ENCODE measurements at places on chromosomes 4 and X.

- peak; percentile 72 for DNase-seq
These were observed 97.3 kb downstream of the DDX60 start for GRCh38 chr4:168221301-168221700.

GRCh38 chrX:13076176-13076961 lies 31.9 kb upstream of the FAM9C start:
- peak; percentile 39 for DNase-seq

DNA sequence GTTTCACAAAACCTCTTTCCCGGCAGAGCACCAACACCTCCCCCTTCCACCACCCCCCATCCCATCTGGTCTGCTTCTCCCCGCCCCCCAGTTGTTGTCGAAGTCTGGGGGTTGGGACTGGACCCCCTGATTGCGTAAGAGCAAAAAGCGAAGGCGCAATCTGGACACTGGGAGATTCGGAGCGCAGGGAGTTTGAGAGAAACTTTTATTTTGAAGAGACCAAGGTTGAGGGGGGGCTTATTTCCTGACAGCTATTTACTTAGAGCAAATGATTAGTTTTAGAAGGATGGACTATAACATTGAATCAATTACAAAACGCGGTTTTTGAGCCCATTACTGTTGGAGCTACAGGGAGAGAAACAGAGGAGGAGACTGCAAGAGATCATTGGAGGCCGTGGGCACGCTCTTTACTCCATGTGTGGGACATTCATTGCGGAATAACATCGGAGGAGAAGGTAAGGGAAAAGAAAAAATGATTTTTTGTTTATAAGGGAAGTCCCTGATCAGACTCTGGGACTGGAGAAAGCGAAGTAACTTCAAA lies at the start of gene PDGFRA:
TSS of gene PDGFRA (plus strand) at position 333 of the 541 bp plus-strand sequence. CDS start 29,476 bp downstream, outside the sequence.
- peak; percentile 85 for DNase-seq

GRCh38 chr4:747546-748170 lies 42.0 kb downstream of the PCGF3 start:
- no peak for DNase-seq

DNA sequence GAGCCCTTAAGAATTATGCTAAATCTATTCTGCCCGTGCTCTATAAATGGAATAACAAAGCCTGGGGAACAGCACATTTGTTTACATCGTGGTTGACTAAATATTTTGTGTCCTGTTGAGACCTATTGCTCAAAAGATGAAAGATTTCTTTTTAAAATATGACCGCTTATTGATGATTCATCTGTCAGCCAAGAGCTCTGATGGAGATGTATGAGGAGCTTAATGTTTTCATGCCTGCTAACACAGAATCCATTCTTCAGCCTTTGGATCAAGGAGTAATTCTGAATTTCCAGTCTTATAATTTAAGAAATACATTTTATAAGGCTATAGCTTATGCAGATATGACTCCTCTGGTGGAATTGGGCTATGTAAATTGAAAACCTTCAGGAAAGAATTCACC lies 271.3 kb upstream of the FAT4 start:
- no peak for DNase-seq

GRCh38 chrX:38664285-38664684 lies 102.9 kb downstream of the TSPAN7 start:
- peak; percentile 55 for DNase-seq

- DNase-seq, result no peak
These were observed 122.9 kb upstream of the TTC29 start for GRCh38 chr4:147068564-147068963.

DNA sequence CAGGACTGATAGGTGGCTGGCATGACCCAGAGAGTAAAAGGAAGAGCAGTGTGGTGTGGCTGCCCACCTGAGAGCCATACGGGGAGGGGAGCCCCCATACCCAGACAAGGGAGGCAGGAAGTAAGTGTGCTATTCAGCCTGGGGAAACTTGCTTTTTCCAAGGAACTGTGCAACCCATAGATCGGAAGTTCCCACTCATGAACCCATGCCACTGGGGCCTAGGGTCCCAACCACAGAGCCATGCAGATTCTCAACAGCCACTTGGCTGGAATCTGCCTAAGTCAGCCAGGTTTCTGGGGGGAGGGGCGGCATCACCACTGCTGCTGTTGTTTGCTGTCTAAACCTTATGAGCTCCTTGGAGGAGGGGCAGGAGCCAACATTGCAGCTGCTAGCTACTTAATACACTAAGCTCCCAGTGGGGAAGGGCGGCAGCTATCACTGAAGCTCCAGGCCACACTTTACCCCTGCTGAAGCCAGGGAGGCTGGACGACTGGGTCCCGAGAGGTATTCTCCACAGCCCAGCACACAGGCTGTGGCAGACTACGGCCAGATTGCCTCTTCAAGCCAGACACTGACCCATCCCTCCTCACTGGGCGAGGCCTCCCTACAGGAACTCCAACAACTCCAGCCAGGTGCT lies 410.4 kb downstream of the INPP4B start:
- DNase-seq, result no peak

DNA sequence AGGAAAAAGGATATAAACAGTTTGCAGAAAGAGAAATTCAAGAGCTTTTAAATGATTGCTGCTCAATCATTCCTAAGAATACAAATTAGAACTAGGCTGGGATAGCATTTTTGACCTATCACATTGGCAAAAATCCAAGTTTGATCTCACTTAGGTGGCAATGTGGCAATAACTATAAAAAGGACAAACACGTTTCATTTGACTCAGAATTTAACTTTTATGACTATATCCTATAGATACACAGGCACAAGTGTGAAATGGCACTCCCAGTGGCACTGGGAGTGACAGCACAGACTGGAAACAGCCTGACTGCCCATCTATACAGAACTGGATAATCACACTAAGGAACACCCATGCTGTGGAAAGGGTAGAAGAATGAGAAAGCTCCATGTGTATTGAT lies 11.1 kb downstream of the CENPU start:
- DNase-seq, result no peak

DNA sequence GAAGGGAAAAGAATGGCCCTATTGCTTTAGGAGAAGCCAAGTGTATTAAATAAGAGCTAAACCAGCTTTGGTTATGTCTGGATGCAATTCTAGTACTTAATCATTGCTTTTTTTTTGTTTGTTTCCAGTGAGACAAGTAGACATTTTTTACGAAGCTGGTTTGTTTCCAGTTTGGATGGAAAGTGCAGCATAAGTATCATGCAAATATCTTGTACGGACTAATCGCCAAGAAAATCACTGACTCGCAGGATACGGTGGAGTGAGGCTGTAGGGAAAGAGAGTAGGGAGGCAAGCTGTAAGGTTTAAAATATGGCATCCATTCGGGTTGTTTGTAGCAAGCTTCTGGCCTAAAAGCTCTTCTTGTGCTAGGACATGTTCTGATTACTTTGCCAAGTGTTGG lies 64.8 kb downstream of the HPGD start:
- no peak for DNase-seq

GRCh38 chrX:28639451-28639850 lies 52.2 kb downstream of the IL1RAPL1 start:
- DNase-seq, result no peak

- no peak for DNase-seq
These were observed 38.8 kb downstream of the MGARP start for GRCh38 chr4:139241086-139241783.

- no peak for DNase-seq
These were observed 1257.2 kb downstream of the ADGRL3 start for GRCh38 chr4:62457356-62457755.

DNA sequence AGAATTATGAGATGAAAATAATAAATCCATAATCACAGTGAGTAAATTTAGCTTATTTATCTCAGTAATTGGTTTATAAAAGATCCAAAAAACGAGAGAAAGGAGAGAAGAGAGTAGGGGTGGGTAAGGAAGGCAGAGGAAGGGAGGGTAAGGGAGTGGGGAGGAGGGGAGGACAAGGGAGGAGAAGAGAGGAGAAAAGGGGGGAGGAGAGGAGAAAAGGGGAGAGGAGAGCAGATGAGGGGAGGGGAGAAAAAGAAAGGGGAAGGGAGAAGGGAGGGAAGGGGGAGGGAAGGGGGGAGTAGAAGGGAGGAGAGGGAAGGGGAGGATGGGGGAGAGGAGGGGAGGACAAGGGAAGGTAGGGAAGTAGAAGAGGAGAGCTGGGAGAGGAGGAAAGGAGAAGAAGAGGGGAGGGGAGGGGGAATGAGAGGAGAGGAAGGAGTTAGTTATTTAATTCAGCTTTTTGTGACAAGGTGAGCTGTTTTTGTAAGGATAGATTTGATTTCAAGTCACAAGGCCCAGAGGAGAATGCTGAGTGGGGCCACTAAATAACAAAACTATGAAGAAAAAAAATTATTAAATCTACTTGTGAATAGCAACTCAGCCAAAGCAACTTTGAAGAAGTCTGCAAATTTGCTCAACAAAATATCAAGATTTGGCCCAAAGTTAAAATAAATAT lies 454.3 kb downstream of the ARAP2 start:
- no peak for DNase-seq

- peak; percentile 5 for DNase-seq
These were observed at the start of gene KLHL4 for GRCh38 chrX:87517571-87518141. KLHL4 (plus strand) TSS chrX:87517802; CDS start chrX:87517894, 92 bp downstream.

DNA sequence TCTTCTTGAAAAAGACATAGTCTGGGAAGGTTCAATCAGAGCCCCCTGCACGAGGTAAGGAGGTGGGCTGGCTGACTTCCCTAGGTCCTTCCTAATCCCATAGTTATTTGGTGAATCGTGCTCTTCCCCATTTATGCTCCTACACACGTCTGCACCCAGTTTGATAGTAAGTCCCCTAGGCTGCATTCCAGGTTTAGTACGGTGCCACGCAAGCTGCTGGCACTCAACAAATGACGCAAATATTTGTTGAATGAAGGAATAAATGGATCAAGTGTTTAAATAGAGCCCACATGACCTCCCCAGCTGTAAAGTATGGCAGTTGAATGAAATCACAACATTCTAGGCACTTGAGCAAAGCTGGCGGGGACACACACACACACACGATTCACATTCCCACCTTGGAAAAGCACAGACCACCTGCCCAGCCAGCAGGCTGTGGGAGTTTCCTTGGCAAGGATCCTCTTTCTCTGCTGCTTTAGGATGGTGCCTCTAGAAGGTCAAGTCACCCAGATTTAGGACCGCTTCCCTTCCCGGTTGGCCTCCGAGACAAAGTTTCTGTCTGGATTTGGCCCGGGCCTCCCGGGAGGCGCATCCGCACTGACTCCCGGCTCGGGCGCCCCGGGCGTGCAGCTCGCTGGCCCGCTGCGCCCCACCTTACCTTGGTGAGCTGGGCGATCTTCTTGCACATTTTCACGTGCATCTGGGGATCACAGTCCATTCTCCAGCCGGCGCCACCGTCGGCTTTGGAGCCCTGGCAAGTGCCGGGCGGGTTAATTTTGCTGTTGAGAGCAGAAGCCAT lies 721 bp downstream of the FAM184B start:
- DNase-seq, result peak; percentile 67

DNA sequence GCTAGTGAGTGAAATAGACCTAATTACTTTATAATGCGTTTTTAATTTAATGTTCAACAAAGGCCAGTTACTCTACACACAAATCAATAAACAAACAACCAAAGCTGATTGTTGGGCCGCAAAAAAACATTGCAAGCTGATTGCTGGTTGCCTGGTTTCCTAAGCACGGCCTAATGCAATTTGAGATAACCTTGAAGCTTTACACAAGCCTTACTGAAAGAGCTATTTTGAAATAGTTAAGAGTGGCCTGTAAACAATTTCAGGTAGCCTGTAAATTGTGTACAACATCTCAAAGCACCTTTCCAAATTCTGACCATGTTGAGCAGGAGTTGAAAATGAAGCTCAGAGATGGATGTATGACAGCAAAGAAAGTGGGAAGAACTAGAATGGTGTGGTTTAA lies 17.5 kb upstream of the CXorf66 start:
- DNase-seq, result no peak

DNA sequence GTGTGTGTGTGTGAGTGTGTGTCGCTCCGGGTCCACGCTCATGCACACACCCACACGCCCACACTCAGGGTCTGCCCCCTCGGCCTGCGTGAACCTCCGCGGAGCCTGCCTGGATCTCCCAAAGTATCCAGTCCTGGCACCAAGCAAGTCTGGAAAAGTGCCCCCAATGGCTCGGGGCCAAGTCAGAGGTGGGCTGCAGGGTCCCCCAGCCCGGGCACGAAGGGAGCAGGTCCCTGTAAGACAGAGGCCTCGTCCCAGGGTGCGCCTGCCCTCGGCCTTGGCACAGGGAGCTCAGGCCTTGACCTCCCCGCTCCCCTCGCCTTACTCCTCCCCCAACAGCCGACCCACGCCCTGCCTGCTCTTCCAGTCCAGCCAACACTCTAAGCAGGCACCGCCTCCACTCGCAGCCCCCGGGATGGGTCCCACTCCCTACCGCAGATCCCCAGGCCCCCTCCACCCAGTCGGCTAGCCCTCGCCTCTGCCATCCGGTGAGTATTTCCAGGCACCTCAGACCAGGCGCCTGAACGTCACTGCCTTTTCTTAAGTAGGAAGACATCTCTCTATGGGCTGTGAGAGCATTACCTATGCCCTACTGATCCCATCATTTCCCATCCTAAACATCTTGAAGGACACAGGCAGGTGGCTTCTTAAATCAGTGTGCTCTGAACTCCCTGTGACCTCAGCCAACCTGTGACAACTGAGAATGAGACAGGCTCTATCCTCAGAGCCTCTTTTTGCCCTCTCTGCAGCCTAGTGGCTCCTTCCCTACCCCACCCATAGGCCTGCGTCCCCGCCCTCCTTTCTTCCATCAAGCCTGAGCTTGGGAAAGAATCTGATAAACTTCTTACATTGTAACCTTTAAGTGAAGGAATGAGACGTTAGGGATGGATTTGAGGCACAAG lies 704 bp downstream of the FAM114A1 start:
- peak; percentile 72 for DNase-seq

DNA sequence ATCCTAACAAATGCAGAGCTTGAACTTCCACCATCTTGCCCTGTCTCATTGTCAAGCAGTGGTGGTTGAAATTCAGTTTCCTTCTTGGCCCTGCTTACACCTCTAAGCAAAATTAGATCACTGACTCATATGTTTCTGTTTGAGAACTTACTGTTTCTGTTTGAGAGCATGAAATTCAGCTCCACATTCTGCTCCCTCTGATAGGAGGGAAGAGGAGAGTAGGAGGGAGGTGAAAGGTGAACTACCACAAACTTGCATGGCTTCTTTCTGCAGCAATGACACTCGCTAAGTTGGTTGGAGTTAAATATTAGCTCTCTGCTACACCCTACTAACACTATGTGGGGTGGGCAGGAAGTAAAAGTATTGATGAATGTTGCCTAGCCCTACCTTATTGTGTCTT lies 117.8 kb upstream of the EDA2R start:
- DNase-seq, result no peak

DNA sequence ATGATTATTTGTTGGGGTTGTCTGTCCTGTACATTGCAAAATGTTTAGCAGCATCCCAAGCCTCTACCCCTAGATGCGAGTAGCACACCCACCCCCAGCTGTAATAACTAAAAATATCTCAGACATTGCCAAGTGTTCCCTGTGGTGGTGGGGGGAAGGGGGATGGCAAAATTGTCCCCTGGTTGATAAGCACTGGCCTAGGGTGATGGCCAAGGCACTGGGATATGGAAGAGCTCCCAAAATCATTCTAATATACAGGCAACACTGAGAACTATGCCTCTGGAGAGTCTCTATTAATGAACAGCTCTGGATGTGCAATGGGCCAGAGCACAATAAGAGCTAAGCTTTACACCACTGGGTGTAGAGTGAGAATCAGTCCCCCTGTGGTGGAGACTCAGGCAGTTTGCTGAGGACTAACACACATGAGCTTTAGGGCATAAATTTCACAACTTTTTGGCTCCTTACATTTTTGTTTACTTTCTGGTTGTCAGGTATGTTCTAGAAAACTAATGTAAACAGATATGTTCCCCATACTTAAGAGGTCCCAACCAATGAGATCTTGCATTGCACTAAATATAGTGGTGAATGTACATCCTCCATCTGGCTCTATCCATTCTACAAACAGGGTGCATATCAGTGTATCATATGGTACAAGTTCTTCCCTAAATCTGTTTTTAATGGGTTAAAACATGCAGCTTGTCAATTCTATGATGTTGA lies 34.5 kb downstream of the EDNRA start:
- no peak for DNase-seq

- peak; percentile 35 for DNase-seq
These were observed 33.3 kb downstream of the ARX start for GRCh38 chrX:24982306-24982965.

All from GM23248 (cell line).